HCEC 1CT (cell line): ENCODE measurements at places on chromosomes 4 and X.

- DNase-seq = no peak
These were observed 284.2 kb downstream of the RCHY1 start for GRCh38 chr4:75229806-75230570.

GRCh38 chr4:55947254-55947882, 1.4 kb upstream of the CEP135 start:
- DNase-seq = peak; percentile 12

GRCh38 chr4:88729146-88729760, 31.6 kb upstream of the NAP1L5 start:
- DNase-seq = no peak

DNA sequence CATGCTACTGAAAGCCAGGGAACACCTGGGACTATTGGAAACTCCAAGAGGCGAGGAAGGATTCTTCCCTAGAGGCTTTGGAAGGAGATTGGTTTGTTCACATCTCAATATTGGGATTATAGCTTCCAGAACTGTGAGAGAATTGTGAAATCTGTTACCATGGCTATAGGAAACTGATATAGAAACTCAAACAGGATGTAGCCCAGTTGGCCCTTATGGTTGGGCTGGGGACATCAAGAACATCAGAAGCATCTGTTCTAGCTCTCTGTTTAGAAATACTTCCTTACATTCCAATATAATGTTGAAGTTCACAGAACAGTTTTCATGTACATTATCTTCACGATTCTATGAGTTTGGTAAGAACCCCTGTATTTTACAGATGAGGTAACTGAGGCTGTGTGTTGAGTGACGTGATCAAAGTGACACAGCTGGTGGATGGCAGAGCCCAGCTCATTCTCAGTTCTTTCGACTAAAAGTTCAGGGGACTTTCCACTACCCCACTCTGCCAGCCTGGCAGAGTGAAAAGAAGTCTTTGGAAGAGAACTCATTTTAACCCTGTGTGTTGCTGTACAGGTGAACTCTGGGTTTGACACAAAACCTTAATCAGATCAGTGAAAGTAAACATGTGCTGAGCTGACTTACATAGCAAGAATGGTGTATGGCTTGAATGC, 183.0 kb downstream of the GBA3 start:
- DNase-seq = no peak

GRCh38 chr4:8545439-8545765, 34.8 kb upstream of the GPR78 start:
- no peak for DNase-seq

GRCh38 chrX:68829582-68830418, 979 bp downstream of the EFNB1 start:
- DNase-seq = peak; percentile 23

DNA sequence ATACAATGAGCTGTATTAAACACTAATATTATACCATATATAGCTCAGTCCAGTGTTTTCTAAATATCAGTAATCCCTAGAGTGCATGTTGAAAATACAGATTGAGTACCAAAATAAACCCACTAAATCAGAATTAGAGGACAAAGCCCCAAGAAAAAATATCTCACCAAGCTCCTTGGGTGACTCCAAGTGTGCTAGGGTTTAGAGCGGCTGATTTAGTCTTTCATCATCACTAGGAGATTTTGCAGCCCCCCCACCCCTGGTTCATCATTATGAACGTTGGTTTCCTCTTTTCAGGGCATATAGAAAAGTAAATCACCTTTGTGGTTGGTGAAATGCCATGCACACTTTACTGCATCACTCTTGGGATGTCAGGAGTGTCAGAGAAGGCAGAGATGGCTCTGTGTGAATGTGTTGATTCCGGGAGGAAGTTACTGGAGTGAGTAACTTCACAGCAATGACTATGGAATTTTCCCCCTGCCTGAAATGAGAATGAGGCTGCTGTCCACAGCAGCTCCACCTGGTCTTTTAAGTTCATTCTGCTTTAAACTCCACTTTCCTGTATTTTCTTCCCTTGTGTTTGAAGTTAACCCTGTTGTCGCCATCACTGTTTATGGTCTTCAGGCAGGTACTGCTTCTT, 25.2 kb upstream of the ANAPC4 start:
- DNase-seq = peak; percentile 48

GRCh38 chr4:82623121-82623683, 61.4 kb upstream of the TMEM150C start:
- no peak for DNase-seq
